Posterior vena cava (tissue), 2 donors: ENCODE measurements at places on chromosomes 1 and 21. TPM values are rescaled to one million over a fixed set of nuclear protein-coding genes. Genes with fewer than 3 reads are reported as not detected.

GRCh38 chr1:89831462-89832120 is 10.8 kb downstream of the LRRC8D start:
- no peak for DNase-seq

DNA sequence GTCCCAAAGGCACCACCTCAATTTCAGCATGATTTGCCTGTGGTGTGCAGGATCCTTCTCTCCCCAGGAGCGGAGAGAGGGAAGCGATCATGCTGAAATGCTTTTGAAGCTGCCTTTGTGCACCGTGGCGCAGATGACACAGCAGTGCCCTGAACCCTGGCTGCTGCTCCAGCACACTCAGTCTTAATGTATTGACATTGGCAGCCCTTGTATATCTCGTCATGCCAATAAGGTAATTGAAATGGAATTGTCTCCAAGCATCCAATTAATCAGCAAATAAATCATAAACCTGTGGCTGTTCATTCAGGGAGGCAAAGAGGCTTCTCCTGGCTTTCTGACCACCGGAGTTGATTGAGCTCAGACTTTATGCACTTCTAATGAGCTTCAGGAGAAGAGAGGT is 139.8 kb downstream of the KAZN start:
- no peak for DNase-seq

GRCh38 chr1:19404748-19405147 is 80.6 kb downstream of the CAPZB start:
- no peak for DNase-seq

DNA sequence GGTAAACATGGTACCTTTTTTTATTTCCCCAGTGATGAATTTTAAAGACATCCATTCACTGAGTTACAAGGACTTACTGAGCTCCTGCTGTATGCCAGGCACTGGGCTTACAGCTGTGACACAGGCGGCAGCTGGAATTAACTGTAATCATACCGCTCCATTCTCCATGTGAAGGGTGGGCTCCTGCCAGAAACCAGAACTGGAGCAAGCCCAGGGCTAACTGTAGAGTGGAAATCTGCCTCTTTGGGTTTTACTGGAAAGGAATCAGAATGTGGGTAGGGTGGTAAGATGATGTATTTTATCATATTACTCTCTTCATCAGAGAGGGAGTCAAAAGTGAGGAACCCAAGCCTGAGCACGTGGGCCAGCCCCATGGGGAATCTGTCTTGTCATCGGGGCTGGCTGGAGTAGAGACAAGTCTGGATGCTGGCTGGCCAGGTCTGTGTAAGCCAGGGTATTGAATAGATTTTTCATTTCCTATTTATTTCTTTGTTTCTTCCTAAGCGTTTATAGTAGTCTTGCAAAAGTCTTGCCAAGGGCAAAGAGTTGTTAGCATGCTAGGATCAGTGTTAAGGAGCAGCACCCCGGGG is 21.5 kb downstream of the FGGY start:
- DNase-seq: no peak

DNA sequence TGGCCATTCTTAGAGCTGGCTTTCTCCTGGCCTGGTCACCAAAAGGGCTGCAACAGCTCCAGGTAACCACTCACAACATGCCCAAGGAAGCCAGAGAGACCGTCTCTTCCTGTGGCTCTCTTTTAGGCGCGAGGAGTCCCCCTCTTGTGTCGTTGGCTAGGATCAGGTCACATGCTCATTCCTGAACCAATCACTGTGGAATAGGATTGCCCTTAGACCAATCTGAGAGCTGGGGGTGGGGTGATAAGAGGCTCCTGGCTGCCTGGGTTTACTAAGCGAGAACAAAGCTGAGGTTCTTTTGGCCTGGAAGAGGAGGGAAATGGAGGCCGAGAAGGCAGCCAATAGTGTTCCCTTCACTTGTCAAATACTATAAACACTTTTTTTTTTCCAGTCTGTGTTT is 452.1 kb upstream of the PROX1 start:
- DNase-seq: no peak

DNA sequence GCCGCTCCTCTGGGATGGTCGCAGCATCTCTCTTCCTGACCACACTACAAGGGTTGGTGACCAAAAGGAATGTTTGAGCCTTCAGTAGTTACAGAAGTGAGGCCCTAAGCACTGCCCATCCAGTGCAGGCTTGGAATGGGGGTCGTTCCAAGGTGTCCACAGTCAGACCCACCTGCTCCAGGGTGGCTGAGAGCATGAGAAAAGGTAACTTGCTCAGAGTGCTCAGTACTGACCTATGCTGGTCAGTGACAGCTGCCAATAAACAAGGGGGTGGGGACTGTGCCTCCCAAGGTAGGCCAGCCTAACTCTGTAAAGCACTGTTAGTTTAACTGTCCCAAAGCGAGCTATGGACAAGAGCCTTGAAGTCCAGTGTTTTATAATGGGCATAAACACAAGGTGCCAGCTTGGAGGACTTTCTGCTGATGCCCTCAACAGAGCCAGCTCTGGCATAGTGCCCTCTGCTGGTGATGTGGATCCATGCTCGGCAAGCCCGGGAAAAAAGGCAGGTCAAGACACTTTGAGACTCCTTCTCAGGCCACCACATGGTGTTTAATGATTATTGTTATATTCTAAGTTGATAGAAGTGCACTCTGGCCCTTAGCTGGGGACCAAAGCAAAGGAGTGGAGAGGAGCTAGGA is 78.1 kb upstream of the DNAH14 start:
- DNase-seq: peak; percentile 83

- no peak for DNase-seq
Observed at GRCh38 chr1:38193040-38193439, 146.4 kb upstream of the POU3F1 start.

DNA sequence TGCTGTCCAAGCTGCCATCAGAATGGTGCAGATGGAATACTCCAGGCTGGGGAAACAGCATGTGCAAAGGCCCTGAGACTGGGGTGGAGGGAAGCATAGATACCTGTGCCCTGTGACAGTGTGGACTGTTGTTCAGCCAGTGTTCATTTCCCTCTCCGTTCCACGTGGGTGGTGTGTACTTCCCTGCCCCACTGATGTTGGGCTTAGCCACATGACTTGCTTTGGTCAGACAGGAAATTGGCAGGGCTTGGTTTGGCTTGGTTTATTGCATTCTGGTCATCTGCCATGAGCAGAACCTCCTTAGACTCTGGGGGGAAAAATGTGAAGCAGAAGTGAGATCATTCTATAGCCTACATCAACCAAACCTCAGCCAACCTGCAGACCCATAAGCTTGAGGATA is 102.4 kb upstream of the IGSF21 start:
- DNase-seq: no peak

ESRRG gene
- 0.09 TPM for total RNA-seq

GRIK1 gene
- 0.19 TPM for total RNA-seq

BACE2 gene
- total RNA-seq: 70.4 TPM
